Germinal center (tissue), 1 donor: ENCODE measurements at places on chromosomes 11 and 22.

- no peak for DNase-seq
These were observed 112.1 kb upstream of the FGF3 start for GRCh38 chr11:69931060-69931910.

- DNase-seq: peak; percentile 2
These were observed 253.0 kb upstream of the CCDC179 start for GRCh38 chr11:23112987-23113886.

DNA sequence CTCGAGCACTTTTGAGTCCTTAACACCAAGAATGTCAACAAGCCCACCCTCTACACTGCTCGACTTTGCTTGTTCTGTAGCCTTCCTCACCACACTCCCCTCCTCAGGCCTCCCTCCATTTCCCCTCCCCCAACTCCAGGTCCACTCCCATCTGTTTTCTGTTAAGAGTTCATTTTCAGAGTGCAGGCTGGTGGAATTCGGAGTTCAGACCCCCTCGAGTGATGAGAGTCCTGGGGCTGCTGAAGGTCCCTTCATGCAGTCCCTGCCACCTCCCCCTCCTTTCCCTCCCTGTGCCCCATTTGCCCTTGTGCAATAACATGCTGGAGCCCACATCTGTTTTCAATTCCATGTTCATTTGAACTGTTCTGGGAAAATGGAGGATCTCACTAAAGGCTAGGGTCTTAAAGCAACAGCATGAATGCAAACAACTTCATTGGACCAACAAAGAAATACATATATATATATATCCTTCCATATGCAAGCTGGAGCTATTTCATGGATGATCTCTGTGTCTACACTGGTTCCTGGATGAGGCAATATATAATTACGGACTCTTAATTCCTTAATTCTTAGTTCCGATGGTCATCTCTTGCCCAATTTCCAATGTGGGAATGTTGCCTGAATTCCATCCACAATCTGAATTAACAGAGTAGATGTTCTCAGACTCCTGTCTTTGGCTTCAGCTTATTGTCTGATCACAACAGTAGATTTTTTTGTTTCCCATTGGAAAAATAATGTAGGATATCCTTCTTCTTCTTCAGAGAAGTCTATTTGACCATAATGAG, 340.4 kb downstream of the ETS1 start:
- no peak for DNase-seq

GRCh38 chr11:103114836-103115235, 5.6 kb downstream of the DYNC2H1 start:
- DNase-seq: no peak

GRCh38 chr11:6693342-6694228, 10.4 kb upstream of the MRPL17 start:
- no peak for DNase-seq

DNA sequence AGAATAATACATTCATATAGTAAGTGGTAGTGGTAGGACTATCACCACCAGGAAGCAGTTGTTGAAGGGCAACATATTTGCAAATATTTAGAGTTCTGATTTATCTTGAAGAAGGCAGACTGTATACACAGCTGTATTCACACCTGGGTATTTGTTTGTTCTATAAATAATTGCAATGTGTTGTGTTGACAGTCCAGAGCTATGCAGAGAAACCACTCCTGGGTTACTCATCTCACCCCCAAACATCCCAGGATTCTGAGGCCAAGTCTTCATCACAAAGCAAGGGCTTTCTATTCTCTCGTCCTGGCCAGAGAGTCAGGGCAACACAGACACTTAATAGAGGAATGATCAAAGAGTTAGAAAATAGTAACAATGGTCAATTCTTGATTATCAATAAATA, 102.1 kb upstream of the FAT3 start:
- DNase-seq: no peak

- DNase-seq: no peak
These were observed 243.1 kb upstream of the BLID start for GRCh38 chr11:122359081-122359571.

GRCh38 chr22:36107436-36107835, 53.1 kb downstream of the APOL3 start:
- DNase-seq: no peak

DNA sequence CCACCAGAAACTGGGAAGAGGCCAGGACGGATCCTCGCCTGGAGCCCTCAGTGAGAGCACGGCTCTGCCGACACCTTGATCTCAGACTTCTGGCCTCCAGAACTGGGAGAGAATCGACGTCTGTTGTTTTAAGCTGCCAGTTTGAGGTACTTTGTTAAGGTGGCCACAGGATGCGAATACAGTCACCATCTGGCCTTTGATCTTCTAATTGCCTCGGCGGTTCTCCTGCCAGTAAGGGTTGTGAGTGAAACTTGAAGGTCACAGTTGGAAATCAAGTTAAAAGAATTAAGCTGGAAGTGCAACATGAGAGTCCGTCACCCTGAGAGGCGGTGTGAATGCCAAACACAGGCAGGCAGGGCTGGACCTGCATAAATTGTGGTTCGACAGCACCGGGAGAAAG, 27.9 kb downstream of the PARVB start:
- no peak for DNase-seq

- no peak for DNase-seq
These were observed 17.4 kb upstream of the ANO1 start for GRCh38 chr11:70060611-70061293.

DNA sequence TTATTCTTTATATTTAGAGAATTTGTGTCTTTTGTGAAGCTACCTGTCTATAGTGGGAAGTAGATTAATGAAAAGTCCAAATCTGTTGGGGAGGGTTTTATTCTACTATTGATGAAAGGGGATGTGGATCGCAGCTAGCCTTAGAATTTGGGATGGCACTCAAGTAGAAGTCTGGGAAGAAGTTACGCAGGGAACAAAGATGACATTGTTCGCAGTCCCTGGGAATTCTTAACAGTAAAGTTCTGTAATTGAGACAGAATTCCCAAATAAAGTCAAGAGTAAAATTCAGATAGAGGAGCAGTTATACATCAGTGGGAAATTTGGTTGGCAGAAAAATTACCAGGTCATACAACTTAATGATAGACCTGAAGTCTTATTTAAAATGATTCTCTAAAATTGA, 64.1 kb downstream of the ATM start:
- DNase-seq: no peak

DNA sequence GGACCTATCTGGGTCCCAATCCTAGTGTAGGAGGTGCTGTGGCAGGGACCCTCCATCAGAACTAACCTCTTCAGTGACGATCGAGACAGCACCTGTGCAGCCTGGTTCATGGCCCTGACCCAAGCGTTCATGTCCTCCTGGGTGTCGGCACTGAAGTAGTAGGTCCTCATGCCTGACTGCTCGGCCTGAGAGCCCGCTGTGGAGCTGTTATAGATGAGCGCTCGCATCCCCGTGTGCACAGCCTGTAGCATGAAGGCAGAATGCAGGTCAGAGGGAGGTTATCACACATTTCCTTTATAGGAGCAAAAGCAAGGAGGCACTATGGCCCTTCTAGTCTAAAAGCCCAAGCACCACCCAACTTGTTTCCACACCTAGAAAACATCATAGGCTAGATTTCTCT, 103.0 kb downstream of the C11orf58 start:
- DNase-seq: no peak

DNA sequence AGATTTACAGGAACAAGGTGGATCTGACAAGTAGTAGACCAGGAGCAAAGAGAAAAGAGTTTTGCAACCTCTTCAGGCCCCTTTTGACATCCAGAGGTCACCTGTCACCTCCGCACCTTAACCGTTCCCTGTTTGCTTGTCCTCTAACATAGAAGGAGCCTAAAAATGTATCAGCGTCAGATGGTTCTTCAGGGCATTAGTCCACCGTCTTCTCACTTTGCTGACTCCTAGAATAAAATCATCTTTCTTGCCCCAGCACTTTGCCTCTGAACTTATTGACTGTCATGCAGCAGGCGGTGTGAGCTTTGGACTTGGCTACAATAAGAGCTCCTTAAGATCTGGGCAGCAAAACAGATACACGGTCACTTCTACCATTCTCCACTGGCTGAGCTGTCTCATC, 339.7 kb upstream of the B3GAT1 start:
- no peak for DNase-seq

GRCh38 chr11:130379276-130379675, 49.1 kb downstream of the ADAMTS8 start:
- no peak for DNase-seq

GRCh38 chr11:37525336-37525735, 927.3 kb upstream of the RAG2 start:
- DNase-seq: no peak

GRCh38 chr11:95599959-95600586, 189.5 kb downstream of the FAM76B start:
- no peak for DNase-seq

GRCh38 chr11:109130910-109131309, 291.1 kb upstream of the C11orf87 start:
- DNase-seq: no peak
